Calu3 (cell line): ENCODE measurements at places on chromosomes 16 and 17. TPM values are rescaled to one million over a fixed set of nuclear protein-coding genes. Genes with fewer than 3 reads are reported as not detected.

- H3K4me1 ChIP-seq, result peaks cover 38% of the 10 kb centered on the region
- peak overlapping the region; percentile 42 for H3K27ac ChIP-seq
- H3K36me3 ChIP-seq, result peaks cover 25% of the 10 kb centered on the region
- H3K27me3 ChIP-seq, result no peaks in the 10 kb centered on the region
- no peak overlapping the region for H3K4me3 ChIP-seq
These were observed 8.2 kb downstream of the USP22 start for GRCh38 chr17:21034340-21035235.

GRCh38 chr16:85483424-85483823, 129.7 kb upstream of the GSE1 start:
- H3K4me1 ChIP-seq, result peaks cover 23% of the 10 kb centered on the region
- H3K27me3 ChIP-seq, result peaks cover 61% of the 10 kb centered on the region
- no peak for DNase-seq
- H3K36me3 ChIP-seq, result no peaks in the 10 kb centered on the region
- H3K4me3 ChIP-seq, result no peak overlapping the region
- H3K27ac ChIP-seq, result no peak overlapping the region

- DNase-seq, result no peak
- no peak overlapping the region for H3K27ac ChIP-seq
- H3K36me3 ChIP-seq, result no peaks in the 10 kb centered on the region
- H3K4me1 ChIP-seq, result no peaks in the 10 kb centered on the region
- no peak overlapping the region for H3K4me3 ChIP-seq
These were observed 151.7 kb downstream of the RBFOX3 start for GRCh38 chr17:79459003-79459655.

- peak within 1 kb of the TSS; percentile 54 for H3K27ac ChIP-seq
- peak within 1 kb of the TSS; percentile 84 for H3K4me3 ChIP-seq
- peaks cover 55% of the 10 kb centered on the region for H3K36me3 ChIP-seq
- peak; percentile 56 for DNase-seq
- peaks cover 26% of the 10 kb centered on the region for H3K4me1 ChIP-seq
These were observed at the start of gene PYCARD for GRCh38 chr16:31202414-31203375. PYCARD (minus strand) TSS chr16:31202760; CDS start chr16:31202690, 70 bp downstream.

DNA sequence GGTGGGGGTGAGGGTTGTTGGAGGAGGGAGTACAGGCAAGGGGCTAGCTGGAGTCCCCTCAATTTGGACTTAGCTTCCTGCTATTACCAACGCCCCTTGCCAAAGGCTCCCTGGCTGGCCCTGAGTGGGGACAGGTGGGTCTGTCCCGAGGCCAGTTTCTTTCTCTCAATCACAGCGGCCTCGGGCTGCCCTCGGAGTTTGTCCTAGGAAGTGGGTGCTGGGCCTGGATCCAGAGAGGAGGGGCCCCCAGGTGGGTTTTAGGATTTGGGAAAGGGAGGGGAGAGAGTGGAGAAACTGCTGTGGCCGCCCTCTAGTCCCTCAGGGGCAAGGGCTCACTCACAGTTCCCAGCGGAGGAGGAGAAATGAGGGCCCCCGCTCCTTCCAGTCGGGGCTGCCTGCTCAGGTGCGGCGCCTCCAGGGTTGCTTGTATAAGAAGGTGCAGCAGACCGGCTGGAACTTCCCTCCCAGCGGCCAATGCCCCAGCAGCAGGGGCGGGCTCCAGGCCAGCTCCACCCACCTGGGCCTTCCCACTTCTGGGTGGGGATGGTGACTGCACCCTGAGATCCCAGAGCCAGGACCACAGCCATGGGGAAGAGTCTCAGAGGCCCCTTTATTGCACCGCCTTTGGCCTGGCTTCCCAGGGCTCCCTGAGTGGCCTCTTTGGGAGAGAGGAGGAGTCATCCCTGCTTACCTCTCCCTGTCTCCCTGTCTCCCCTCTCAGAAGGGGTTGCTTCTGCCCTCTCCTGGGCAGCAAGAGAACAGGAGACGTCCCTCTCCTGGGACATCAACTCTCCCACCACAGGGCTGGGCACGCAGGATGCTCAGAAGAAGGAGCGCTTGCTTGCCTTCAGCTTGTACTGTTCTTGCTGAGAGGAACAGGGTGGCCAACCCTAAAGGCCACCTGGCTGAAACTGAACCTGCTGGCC, 112.0 kb upstream of the SMURF2 start:
- peak overlapping the region; percentile 68 for H3K27ac ChIP-seq
- peaks cover 51% of the 10 kb centered on the region for H3K36me3 ChIP-seq
- H3K4me3 ChIP-seq, result peak overlapping the region; percentile 72
- peaks cover 28% of the 10 kb centered on the region for H3K4me1 ChIP-seq
- peak; percentile 85 for DNase-seq

DNA sequence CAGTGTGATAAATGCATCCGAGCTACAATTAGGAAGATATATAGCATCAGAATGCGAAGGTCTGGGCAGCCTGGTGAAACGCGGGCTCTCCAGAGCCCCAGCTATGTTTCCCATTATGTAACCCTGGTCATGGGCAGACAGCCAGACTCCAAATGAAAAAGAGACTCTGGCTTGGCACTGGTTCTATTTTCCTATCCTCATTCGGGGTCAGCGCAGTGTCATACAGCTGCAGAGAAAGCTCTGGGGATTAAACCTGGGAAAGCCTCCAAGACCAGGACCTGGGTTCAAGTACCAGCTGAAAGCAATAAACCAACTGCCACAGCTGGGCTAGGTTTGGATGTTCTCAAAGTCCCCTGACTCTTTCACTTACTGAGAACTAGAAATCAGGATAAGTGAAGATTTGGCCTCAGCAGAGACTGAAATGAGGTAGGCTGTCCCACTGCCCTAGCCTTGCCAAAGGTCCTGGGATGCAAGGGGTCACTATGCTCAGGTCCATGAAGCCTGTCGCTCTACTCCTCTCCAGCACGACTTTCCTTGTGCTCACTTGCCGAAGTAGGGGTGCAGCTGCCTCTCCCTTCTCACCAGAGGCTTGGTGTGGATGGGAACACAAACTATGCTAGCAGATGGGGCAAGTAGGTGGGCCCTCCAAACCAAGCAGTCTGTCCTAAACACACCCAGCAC, 123.8 kb downstream of the SMG6 start:
- no peak overlapping the region for H3K4me3 ChIP-seq
- DNase-seq, result no peak
- H3K4me1 ChIP-seq, result no peaks in the 10 kb centered on the region
- H3K36me3 ChIP-seq, result no peaks in the 10 kb centered on the region

The IL21R gene
- not detected in 2 replicates for total RNA-seq

The SCNN1B gene
- not detected in 2 replicates for total RNA-seq

The MT1A gene
- not detected in 2 replicates for total RNA-seq

The KRT16 gene
- total RNA-seq, result 3.8 and 4.2 TPM in 2 replicates

The CCL23 gene
- total RNA-seq, result not detected in 2 replicates

The IGFALS gene
- not detected in 2 replicates for total RNA-seq

The TRIM25 gene
- total RNA-seq, result 107 and 144 TPM in 2 replicates

The NHLRC4 gene
- total RNA-seq, result not detected in 2 replicates

The KRT23 gene
- 1,389 and 1,709 TPM in 2 replicates for total RNA-seq

The KCNH6 gene
- total RNA-seq, result not detected in 2 replicates

The MFAP4 gene
- total RNA-seq, result not detected in 2 replicates

The TMEM92 gene
- total RNA-seq, result 4.8 and 8.9 TPM in 2 replicates
